ENCODE measurements at places on chromosomes 5 and 9.

GRCh38 chr5:6393596-6394194 lies 15.3 kb upstream of the MED10 start:
- DNase-seq = no peak

GRCh38 chr9:38621434-38622287 lies 1.3 kb upstream of the ANKRD18A start:
- DNase-seq = no peak

- no peak for DNase-seq
Observed at GRCh38 chr9:29069376-29069775, 1496.1 kb upstream of the C9orf72 start.

GRCh38 chr9:136697146-136697820 lies 10.0 kb upstream of the AGPAT2 start:
- peak; percentile 79 for DNase-seq

DNA sequence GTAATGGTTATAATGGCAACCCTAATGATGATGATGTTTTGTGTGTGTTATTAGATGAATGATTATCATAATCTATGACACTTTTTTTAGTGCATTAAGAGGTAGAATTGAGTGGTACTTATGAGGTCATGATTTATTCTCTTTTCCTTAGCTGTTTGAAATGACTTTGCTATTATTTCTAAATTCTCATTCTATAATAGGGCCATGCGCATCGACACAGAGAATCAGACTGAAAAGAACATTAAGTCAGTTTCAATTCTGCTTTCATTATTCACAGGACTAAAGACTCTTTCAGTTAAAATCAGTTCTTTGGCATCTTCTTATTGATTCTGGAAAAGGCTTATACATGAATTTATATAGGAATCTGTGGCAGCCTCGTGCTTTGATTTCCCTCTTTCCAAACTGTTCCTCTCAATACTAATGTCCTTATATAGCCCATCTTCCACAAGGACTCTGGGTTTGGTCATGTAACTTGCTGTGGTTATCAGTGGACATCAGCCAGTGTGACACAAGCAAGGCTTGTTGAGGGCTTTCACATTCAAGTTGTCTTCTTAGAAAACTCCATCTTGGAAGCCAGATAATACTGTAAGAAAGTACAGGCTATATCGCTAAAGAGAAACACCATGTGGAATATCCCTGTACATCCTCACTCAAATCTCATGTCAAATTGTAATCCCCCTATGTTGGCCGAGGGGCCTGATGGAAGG lies 140.3 kb upstream of the CHD1 start:
- DNase-seq = no peak

DNA sequence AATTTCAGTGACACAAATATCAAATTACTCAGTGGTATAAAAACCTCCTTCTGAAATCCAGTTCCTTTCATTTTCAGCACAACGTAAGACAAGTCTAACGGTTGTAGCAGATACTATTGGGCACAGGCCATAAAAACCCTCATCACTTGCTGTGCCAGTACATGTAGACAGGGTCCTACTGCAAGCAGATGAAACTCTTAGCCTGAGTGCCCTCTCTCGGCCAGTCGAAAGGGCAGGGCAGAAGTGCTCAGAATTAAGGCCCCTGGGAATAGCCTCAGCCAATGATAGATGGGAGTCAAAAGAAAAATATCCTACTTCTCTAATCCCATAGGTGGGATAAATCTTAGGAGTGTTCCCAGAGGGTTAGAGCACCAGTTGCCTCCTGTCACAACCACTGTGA lies 168.5 kb upstream of the FER start:
- no peak for DNase-seq

- no peak for DNase-seq
Observed at GRCh38 chr9:89174291-89174690, 4.3 kb downstream of the SHC3 start.

- DNase-seq = no peak
Observed at GRCh38 chr9:112572416-112572815, 85.8 kb downstream of the KIAA1958 start.

- DNase-seq = peak; percentile 78
Observed at GRCh38 chr5:176611435-176611834, 1.5 kb upstream of the GPRIN1 start.

GRCh38 chr5:41794471-41794870 lies 75.8 kb downstream of the OXCT1 start:
- DNase-seq = peak; percentile 44

GRCh38 chr5:168713051-168713450 lies 133.9 kb upstream of the PANK3 start:
- DNase-seq = no peak
